ENCODE measurements at places on chromosomes 2 and 18. TPM values are rescaled to one million over a fixed set of nuclear protein-coding genes. Genes with fewer than 3 reads are reported as not detected.

- peak; percentile 31 for DNase-seq
These were observed 8.1 kb downstream of the MBP start for GRCh38 chr18:77124452-77124922.

DNA sequence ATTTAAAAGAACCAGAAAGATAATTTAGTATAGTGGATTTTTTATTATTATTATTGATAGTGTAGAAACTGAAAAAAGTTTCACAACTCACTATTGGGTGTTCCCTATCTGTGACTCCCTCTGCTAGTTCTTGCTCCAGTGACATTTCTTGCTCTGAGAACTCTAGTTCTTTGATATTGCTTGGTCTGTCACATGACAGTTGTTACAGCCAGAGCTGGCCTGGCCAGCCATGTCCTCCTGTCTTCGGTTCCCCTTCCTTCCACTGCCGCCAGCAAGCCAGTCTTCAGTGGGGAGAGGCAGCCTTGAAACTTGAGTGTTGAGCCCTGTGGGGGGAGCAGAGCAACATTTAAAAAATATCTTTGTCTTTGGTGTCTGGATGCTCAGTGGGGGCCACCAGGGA lies 7.6 kb upstream of the THOC1 start:
- no peak for DNase-seq

DNA sequence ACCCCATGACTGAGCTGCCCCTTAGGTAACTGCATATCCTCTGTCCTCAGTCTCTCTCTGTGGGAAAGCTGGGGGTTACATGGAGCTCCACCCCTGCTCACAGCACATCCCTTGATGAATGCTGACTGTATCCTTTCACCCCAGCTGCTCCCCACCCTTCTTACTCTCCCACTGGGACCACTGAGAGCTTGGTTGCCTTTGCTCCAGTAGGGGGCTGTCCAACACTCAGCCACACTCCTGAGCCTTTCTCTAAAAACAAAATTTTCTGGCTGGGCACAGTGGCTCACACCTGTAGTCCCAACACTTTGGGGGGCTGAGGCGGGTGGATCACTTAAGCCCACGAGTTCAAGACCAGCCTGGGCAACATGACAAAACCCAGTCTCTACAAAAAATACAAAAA lies 89.2 kb upstream of the MSH2 start:
- peak; percentile 22 for DNase-seq

- no peak for DNase-seq
These were observed 132.4 kb upstream of the ITGA6 start for GRCh38 chr2:172294983-172295382.

DNA sequence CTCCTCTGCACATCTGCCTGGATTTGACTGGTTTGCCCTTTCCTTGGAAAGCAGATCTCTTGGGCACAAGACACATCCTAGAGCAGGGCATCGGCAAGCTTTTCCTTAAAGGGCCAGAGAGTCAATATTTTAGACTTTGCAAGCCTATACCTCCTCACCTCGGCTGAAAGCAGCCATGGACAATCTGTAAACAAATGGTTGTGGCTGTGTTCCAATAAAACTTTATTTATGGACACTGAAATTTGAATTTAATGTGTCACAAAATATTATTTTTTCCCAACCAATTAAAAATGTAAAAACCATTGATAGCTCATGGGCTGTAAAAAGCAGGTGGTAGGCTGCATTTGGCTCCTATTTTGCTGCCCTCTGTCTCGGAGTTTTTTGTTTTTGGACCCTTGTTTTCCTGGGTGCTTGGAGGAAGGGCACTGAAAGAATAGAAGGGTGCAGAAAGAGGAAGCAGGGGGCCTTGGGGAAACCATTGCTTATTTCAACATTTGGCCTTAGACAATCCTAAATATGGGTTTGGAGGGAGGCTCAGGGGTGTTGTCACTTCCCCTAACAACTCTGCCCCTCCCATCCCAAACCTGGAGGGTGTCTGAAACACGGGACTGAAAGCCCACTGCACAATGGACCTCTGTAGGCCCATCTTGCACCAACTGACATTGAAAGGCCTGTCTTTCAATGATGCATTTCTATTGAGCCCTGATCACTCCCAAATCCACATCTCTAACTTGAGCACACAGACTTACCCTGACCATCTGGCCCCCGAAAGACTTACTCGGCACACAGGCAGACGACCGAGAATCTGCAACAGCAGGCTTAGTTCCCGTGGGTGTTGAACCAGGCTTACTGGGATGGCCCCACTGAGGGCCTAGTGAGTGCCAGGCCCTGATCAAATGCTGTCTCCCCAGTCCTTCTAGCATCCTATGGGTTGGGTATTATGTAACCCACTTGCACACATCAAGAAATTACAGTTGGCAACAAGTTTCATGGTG lies 7.1 kb upstream of the ZFP36L2 start:
- no peak for DNase-seq

The TCF23 gene
- total RNA-seq = not detected

All from SK-MEL-5 (cell line).